ENCODE measurements at places on chromosomes 7 and 10.

DNA sequence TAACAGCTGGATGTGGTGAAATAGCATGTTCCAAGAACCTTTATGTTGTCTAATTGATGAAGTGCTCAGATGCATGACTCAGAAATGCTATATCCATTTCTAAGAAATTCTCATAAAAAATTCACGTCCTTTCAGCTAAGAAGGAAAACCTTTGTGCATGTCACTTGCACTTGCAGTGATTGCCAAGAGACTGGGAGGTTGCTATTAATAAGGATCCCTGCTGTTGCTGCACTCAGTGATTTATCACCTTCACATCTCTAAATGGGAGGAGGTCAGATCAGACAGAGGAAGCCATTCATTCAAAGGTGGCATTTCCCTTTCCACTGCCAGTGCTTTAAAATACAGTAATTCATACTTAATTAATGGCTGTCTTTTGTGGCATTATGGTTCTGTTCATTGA lies 89.5 kb downstream of the THSD7A start:
- DNase-seq = no peak

GRCh38 chr7:47430422-47430821 lies 151.5 kb downstream of the TNS3 start:
- DNase-seq = no peak

DNA sequence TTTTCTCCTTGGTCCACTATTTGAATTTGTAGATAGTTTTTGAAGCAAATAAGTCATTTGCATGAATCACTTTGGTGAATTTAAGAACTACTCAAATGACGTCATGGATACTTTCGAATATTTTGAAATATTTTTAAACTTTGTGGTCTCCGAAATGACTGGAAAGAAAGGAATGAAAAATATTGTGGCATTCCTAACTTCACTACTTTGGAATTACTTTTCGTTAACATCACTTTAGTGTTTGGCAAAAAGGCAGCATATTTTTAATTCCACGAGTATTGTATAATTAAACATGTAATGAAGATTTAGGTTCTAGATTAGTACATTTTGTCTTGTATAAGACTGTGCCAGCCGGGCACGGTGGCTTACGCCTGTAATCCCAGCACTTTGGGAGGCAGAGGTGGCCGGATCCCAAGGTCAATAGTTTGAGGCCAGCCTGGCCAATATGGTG lies 35.3 kb upstream of the ZRANB1 start:
- no peak for DNase-seq

- no peak for DNase-seq
Measured at GRCh38 chr10:99533496-99534449, 1.0 kb downstream of the NKX2-3 start.

DNA sequence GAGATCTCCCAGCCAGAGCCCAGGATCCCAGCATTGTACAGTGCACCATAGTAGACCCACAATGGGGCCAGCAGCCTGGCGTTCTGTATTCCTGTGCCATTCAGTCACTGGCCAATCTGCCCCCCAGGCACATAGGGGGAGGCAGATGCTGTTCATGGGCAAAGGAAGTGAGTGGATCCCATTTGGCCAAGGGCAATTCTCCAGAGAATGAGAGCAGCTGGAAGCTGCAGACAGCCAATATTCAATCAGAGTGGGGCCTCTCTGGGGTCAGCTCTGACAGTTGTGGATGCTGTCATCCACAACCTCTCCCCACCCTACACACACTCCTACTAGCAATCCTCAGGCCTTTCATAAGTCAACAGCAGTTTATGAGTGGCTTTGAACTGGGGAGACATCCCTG lies 17.5 kb downstream of the STEAP1B start:
- no peak for DNase-seq

- DNase-seq = no peak
Measured at GRCh38 chr7:25963733-25964132, 188.3 kb upstream of the NFE2L3 start.

DNA sequence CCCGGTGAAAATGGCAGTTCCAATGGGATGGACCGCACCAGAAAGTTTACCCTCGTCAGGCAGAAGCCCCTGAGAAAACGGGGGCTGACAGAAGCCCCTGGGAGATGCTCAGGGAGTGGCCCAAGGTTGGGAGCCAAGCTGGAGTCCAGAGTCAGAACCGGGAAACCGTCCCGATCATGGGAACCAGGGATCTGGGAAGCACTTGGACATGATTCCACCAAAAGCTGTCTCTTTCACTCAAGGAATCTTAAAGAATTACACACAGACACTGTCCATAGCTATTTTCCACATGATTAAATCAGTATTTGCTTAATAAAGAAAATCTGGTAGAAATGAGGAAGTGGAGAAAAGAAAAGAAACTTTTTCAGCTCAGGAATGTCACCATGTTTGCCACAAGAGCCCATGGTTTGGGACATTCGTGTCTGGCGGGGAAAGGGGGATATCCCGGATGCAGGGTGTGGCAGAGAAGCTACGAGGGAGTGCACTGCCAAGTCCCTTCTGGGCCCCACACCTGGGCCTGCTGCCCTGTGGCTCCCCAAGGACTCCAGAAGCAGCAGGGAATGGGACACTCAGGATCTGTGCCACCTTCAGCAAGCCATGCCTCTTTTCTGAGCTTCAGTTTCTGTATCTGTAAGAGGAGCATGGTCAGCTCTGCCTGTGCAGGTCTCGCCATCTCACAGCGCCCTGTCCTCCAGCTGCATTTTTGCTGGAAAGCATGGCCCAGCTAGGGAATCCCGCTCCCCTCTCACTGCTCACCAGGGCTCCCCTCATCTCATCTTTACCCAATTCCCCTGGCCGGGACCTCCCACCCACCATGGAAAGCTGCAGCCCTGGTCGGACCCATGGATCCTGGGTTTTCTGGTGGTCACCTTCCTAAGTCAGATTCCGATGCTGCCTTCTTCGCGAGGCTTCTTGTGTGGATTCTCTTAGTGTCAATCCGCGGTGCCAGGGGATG lies 225.1 kb upstream of the GRB10 start:
- no peak for DNase-seq

GRCh38 chr7:84013616-84014240 lies 180.9 kb downstream of the SEMA3A start:
- DNase-seq = no peak

DNA sequence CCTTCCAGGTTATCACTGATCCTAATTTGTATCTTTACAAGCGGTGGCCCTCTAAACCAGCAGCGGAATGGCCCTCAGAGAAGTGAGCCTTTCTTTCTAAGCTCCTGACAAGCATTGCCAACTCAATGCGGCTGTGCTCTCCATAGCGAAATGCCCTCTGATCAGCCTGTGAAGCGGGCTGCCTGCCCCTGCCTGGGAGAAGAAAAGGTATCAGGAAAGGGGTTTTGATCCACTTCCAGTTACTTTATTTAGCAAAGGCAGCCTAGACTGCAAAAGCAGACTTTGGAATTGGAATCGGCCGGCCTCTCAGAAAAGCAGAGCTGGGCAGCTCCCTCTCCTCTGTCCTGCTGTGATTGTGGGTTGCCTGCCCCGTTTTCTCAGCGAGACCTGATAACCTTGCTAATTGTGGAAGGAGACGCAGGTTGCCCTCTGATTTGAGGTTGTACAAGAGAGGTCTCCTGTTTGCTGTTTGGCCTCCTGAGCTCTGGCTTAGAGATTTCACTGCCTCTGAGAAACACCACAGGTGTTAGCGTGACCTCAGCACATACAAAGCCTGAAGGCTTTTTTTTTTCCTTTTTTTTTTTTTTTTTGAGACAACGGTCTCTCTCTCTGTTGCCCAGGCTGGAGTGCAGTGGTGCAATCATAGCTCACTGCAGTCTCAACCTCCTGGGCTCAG lies 53.9 kb upstream of the SH2B2 start:
- no peak for DNase-seq

DNA sequence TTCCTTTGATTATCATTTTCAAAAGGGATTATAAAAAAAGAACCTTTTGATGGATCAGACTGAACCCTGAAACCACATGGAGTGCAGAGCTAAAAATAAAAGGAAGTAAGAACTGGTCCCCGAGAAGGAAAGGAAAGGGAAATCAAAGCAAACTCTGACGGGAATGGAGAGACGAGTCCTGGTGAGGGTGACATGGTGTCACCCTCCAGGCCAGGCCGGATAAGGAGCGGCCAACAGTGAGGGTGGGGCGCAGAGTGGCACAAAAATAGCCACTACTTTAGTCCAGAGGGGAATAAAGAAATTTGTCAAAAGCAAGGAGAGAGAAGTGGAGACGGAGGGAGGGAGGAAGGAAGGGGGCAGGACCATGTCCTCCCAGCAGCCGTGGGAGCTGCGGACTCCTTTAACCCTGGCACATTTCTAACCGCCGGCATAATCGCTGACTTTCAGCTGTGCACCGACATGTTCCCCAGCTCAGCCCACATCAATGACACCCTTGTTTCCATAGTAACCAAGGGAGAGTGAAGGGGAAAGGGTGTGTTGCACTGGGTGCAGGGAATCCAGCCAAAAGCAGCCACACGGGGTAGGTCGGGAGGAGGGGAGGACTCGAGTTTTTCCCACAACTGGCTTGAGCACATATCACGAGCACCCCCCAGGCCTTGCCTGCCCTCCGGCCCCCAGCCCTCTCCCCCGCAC lies 29.7 kb downstream of the TRIM8 start:
- DNase-seq = peak; percentile 37

GRCh38 chr7:134836447-134836846 lies 57.0 kb downstream of the CALD1 start:
- no peak for DNase-seq

GRCh38 chr7:100349757-100350156 lies 8.2 kb upstream of the PILRB start:
- DNase-seq = no peak

- DNase-seq = no peak
Measured at GRCh38 chr7:132261327-132262159, 314.7 kb downstream of the PLXNA4 start.

- DNase-seq = no peak
Measured at GRCh38 chr7:99561737-99562051, 3.3 kb downstream of the ZNF655 start.

- no peak for DNase-seq
Measured at GRCh38 chr7:4888161-4888560, 4.6 kb upstream of the RADIL start.

DNA sequence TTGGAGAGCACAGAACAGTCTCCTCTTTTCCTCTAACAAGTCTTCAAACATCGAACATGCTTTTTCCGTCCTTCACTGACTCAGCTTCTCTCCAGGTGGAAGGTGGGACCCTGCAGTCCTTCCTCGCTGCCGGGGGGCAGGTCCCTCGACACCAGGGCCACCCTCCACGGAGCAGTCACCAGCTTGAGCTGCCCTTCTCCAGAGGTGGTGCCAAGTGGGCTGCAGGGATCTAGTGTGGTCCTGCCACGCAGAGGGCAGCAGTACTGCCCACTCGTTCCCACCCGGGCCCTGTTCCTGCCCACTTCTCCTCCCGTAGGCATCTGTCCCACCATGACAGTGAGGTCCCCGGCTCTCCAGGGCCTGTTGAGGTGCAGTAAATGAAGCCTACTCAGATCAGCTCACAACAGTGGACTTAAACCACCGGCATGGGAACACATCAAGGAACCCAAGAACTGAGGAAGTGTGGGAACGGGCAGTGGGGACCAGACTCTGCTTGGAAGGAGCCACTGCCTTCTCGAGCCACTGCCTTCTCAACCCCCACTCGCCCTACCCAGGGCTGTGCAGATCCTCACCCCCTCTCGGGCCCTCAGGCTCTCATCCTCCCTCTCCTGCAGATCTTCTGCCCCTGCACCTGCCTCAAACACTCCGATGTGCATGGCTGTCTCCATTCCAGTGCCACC lies 153.9 kb downstream of the OAT start:
- no peak for DNase-seq

DNA sequence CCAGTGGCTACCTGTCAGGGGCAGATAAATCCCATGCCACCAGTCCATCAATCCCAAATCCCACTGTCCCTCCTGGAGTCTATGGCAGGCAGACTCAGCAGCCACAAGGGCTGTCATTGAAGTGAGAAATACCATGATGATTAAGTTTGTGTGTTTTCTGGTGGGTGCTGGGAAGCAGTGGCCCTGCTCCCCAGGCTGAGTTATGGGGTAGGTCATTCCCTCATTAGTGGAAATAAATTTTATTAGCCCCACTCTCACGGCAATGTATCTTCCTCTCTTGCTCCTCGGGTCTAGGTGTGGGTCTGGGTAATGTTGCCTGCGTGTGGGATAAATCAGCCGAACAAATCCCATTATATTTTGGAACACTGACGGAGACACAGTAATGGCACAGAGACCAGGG lies 76.8 kb downstream of the PLXNA4 start:
- DNase-seq = no peak

- no peak for DNase-seq
Measured at GRCh38 chr7:4745971-4746919, 29.2 kb upstream of the AP5Z1 start.

All from activated T-cell treated with anti-CD3 and anti-CD28 coated beads for 48 hours (primary cell).